ENCODE measurements at places on chromosomes 11 and 22.

- no peak for DNase-seq
Measured at GRCh38 chr11:87307101-87307500, 269.4 kb downstream of the TMEM135 start.

DNA sequence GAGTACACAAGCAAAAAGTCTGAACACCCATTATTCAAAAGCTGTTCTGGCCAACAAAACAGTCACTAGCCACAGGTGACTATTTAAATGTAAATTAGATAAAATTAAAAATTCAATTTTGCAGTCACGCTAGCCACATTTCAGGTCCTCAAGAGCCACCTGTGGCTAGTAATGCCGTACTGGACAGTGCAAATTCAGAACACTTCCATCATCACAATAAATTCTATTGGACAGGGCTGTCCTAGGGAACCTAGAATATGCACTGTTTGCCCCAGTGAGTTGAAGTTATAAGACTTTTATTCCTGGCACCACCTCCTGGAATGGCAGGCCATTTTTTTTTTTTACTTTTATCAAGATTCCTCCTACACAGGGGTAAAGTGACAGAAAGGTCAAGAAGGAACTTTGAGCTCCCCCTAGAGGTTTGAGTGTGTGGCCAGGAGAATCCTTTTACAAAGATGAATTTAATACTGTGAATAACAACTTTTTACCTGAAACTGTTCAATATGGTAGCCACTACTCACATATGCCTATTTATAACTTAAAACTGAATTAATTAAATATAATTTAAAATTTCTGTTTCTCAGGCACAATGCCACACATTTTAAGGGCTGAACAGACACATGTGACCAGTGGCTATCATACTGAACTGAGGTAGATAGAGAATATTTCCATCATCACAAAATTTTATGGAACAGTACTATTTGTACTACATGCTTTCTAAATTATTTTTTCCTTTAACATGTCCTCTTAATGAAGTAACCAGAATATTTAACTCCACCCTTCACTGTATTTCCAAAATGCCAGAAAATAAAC lies 6.5 kb downstream of the MSANTD2 start:
- DNase-seq, result no peak

- DNase-seq, result no peak
Measured at GRCh38 chr11:133808393-133809140, 36.7 kb downstream of the SPATA19 start.

DNA sequence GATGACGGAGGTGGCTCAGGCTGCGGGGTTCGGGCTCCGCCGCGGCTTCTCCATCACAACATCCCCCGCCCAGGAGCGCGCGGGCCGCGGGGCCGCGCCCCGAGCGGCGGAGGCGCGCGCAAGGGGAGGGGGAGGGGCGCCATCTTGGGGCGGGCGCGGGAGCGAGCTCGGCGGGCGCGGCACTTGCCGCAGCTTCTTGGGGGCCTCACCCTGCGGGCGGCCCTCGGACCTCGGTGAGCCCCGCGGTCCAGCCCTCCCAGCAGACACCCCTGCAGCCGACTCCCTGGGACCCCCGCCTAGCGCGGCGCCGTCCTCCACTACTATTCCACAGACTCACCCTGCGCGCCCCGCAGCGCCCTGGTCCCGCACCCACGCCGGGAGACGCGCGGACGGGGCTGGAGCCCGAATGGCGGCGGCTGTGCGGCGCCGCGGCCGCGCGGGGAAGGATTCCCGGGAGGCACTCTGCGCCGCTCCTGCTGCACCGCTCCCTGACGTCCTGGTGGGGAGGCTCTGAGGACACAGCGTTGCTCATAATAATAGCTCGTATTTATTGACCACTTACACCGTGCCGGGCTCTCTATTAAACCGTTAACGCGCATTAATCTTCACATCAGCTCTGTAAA lies at the start of gene APBB1:
APBB1 (minus strand) TSS at position 86 of the 623 bp plus-strand sequence. CDS start 7,747 bp downstream, outside the sequence.
- no peak for DNase-seq

GRCh38 chr22:19038728-19039447 lies 83.3 kb downstream of the DGCR2 start:
- DNase-seq, result no peak
